ENCODE measurements at places on chromosomes 5 and 9.

DNA sequence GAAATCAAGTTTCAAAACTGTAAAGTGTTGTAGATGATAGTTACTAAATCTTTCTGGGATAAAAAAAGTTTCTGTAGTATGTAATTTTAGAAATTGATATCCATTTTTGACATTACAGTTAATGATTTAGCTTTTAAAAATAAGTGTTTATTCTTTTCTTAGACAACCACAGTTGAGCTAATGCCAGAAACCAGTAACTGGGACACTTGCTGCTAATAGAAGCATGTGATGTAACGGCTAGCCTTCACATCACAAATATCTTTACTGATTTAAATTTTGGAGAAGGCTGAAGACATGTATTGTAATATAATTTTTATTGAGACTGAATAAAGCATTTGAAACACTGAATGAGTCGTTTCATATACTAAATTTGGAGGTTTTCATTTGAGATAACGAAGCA lies 18.8 kb downstream of the CSNK1G3 start:
- DNase-seq = no peak

DNA sequence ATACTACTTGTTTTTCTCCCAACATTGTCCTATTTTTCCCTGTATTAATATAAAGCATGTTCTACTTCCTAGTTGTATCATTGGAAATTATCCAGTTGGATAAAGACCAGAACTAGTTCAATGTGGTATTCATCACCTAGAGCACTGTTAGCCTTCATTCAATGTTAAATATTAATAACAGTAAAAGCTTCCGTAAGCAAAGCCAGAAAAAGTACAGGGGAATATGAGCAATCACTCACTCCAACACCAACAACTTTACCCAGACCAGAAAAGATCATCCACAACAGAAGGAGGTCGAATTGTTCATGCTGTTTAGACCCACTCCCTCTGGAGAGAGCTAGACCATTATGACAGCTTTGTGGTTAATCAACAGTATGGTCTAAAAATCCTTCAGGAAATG lies 728.4 kb downstream of the MAT2B start:
- DNase-seq = no peak

DNA sequence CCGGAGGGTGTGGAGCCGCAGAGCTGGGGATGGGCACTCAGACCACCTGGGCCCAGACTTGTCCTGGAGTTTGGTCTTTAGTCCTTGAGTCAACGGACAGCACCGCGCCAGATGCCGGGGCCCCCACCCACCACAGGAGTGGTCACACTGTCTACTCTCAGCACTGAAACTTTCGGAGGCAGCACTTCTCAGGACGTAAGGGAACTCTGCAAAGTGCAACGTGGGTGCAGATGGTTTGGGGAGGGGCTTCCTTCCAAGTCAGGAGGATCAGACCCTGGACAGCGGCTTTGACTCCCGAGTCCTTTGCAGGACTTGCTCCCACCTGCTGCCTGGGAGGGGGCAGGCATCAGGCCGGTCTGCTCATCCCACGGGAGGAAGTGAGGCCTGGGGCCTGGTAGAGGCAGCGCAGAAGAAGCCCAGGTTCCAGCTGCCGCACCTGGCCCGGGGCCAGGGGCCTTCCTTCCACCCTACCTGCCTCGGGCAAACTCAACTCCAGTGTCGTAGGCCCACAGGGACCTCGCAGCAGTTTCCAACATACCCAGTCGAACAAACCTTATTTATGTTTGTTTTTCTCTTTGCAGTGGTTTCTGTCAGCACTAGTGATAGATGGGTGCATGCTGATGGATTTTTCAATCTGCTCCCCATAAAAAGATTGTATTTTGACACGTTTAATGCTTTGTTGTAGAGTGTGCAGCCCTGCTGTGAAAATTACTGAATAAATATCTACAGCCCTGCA lies 149.8 kb upstream of the PPP1R26 start:
- DNase-seq = no peak

GRCh38 chr9:137267933-137268355 lies 9.6 kb upstream of the TOR4A start:
- DNase-seq = no peak

DNA sequence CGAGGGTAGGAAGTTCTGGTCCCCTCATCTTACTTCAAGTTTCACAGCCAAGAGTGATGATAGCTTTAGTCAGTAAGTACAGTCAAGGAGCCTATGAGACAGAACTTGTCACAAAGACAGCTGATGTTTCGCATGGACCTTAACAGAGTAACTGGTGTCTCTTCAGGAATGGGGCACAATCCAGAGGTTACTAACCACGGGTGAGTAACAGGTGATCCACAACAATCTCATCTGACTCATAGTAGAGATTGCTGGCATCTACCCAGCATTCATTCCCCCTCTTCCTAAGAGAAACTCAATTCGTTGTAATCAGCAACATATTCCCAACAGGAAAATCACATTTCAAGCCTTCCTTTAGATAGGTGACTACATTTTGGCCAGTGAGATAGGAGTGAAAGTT lies 126.7 kb downstream of the SNX18 start:
- no peak for DNase-seq

DNA sequence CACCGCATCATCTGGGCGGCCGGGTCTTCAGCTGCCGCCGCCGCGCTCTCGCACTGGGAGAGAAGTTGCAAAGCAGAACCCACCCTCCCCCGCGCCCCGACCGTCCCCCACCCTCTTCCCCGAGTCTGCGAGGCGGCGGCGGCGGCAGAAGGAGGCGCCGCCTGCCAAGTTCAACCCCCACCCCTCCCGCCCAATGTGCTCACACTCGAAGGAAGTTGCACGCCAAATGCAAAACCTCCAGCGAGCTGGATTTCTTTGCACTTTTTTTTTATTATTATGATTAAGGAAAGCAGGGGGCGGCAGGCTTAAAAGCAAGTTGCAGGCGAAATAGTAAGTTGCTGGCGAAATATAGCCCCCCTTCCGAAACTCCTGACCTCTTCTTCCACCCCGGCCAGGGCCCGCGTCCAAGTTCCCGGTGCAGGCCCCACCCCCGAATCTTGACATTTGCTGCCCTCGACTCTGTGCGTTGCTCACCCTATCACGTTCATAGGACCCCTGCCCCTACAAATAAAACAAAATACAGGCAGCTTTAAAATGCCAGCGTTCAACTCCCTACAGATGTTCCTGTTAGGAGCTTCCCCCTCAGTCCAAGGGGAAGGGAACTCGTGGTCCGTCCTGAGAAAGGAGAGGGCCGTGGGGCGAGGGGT lies 1.1 kb upstream of the NR3C1 start:
- peak; percentile 45 for DNase-seq

GRCh38 chr5:141876628-141877355 lies 1.4 kb downstream of the PCDH1 start:
- no peak for DNase-seq

DNA sequence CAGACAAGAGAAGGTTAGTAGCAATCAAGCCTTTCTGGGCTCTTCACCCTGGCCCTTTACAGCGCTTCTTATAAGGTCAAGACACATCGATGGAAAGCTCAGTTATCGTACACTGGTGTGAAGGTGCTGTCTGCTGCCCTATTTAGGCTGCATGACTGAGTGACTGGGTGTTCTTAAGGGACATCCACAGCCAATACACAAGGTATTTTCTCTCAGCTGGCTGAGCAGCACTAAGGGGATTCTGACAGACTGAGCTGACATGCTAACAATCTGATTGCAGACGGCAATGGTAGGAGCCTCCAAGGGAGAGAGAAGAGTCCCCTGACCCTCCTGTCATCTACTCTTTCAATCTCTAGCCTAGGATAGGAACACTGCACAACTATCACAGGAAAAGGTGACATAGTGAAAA lies 577.9 kb downstream of the ISL1 start:
- no peak for DNase-seq

GRCh38 chr5:76617229-76617628 lies 6.0 kb downstream of the F2RL2 start:
- no peak for DNase-seq

- no peak for DNase-seq
These were observed 355.7 kb downstream of the LRRC70 start for GRCh38 chr5:62934319-62934718.

DNA sequence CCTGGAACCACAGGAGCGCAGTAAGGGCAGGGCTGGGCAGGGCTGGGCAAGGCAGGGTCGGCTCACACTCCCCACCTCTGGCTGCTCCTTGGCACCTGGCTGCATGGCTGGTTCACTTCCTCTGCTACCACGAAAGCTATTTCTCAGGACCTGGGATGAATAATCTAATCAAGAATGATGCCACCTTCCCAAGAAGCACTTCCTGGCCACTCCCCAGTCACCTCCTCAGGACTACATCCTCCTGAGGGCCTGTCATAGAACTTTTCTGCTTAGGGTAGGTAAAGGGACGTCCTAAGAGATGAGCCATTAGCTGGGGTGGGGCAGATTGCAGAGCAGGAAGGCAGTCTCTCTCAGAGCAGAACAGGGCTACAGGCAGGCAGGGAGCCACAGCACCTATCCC lies 288.2 kb upstream of the MAP3K1 start:
- DNase-seq = no peak

GRCh38 chr5:124878583-124879342 lies 132.3 kb upstream of the ZNF608 start:
- no peak for DNase-seq

DNA sequence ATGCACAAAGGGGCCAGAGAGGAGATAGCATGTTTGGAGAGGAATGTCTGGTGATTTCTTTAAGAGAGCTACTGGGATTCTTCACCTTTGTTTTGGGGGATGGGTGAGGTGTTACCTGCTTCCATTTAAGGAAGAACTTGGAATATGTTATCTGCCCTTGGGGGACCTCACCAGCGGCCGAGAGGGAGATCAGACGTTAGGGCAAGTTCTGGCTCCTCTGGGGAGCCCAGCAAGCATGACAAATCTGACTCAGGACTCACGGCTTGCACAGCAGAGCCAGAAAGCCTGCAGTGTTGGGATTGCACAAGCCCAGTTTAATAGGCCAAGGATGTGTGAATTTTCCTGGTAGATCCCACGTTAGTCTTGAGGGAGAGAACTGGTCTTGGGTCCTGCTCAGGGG lies 40.3 kb downstream of the SLC28A3 start:
- DNase-seq = no peak

GRCh38 chr9:91362051-91362611 lies 413 bp upstream of the AUH start:
- DNase-seq = no peak

GRCh38 chr5:122967625-122968024 lies 68.9 kb downstream of the PPIC start:
- DNase-seq = no peak

DNA sequence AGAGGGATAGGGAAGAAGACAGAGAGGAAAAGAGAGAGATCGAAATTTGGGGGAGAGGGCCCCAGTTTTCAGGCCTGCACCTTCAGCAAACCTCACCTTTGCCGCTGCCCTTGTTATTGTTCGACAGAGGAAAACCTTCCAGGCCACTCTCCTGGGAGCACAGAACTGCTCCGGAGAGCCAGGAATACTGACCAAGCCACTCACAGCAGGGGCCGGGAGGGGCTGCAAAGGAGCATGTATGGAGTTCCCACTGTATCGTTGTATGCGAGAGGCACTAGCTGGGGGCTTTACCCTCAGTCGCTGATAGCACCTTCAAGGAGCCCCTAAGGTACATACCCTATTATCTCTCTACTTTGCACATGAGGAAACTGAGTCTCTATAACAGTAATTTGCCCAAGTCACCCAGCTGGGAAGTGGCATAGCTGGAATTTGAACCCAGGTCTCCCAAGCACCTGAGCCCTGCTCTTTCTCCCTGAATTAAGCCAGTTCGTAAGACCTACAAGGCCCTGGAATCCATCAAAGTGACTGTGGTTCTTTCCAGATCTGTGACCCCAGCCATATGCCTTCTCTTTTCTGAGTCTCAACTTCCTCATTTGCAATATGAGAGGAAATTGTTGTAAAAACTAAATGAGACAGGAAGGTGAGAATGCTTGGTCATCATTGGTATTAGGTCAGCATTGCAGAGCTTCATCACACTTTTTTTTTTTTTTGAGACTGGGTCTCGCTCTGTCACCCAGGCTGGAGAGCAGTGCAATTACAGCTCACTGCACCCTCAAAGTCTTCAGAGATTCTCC lies 21.0 kb upstream of the FOXE1 start:
- no peak for DNase-seq

DNA sequence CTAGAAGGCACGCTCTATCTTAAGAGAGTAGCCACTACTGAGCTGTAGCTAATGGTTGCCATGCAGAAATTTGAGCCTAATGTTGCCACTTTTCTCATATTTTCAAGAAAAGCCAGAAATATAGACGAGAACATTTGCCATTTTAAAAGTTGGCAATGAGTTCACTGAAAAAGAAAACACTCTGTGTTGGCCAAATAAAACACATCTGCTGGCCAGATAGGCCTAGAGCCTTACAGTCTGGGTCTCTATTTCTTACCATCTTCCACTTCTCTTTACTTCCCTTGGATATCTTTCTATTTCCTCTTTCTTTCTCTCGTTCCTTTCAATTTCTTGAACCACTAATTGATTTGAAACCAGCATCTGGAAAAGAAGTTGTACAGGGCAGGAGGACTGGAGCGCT lies 36.6 kb upstream of the VCAN start:
- no peak for DNase-seq

GRCh38 chr5:164148292-164148691 lies 642.9 kb downstream of the MAT2B start:
- DNase-seq = no peak

- no peak for DNase-seq
These were observed 102.5 kb upstream of the SREK1 start for GRCh38 chr5:66041627-66042026.

- no peak for DNase-seq
These were observed 104.4 kb downstream of the MPDZ start for GRCh38 chr9:13174906-13175639.

DNA sequence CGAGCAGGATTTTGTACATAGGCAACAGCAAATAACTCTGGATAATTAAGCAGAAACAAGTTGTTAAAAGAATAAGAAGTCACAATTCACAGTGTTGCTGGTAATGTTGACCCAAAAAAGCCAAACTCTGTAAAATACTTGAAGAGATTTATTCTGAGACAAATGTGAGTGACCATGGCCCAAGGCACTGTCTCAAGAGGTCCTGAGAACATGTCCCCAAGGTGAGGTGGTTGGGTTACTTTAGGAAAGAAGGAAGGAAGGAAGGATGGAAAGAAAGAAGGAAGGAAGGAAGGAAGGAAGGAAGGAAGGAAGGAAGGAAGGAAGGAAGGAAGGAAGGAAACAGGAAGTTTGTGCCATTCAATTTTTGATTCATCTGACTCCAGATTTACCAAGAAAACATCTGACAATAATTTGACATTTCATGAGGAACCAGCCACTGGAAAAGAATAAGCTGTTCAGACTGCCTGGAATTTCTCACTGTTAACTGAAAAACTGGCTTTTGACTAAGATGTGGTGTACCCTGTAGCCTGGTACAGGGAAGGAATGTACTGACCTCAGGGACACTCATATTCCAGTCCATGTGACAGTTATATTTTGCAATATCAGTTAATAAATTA lies 295.9 kb upstream of the TNC start:
- DNase-seq = no peak
